ENCODE measurements at places on chromosomes 5 and 9. TPM values are rescaled to one million over a fixed set of nuclear protein-coding genes. Genes with fewer than 3 reads are reported as not detected.

IQGAP2 gene
- total RNA-seq: 49.2 TPM

ZNF608 gene
- total RNA-seq: 67.9 TPM

ITK gene
- total RNA-seq: 2.8 TPM

MTRR gene
- total RNA-seq: 21.5 TPM

OBP2B gene
- not detected for total RNA-seq

DNA sequence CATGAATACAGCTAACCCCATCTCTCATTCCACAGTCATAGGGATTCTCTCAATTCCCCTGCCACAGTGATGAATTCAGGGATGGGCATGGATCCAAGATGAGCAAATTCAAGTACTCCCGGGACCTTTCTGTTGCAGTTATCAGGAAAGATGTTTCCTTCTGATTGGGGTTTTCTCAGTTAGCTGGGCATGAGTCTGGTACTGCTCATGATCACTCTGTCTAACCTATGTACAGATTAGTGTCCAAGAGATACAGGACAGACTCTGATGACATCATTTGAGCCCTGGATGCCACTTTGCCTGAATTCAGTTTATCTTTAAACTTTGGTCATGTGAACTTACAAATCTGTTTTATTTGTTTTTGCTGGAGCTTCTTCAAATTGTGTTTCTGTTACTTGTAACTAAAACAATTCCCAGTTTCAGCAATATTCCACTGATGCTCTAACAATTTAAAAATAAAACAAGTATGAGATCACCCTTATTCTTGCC, 257.7 kb upstream of the KLF9 start:
- DNase-seq: no peak

GRCh38 chr5:69000216-69000919, 93.4 kb upstream of the SLC30A5 start:
- no peak for DNase-seq

GRCh38 chr5:58392496-58392895, 67.4 kb downstream of the PLK2 start:
- DNase-seq: no peak

DNA sequence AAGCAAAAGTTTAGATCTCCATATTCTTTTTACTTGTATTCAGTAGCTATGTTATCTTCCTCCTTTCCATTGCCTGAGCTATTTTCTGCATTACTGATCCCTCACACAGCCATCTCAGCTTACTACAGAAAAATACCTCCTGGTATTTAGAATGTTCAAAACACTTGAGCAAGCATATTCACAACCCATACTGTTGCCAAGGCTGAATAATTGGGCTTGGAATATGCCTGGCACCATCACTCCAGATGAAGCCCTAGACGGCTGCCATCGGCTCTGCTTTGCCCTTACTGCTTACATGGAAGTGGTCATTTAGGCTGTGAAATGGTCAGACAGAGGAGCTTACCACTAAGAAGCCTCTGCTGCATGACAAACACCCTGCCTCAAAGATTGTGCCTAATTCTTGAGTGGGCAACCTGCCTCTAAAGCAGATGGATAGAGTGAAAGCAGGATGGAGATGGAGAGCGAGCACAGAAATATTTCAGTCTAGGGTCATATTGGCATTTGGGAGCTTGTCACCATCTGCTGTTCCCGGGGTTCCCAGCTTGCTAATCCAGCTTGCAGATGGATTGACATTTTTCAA, 92.5 kb upstream of the TAS2R1 start:
- no peak for DNase-seq

- DNase-seq: no peak
Measured at GRCh38 chr5:10701567-10702039, 59.4 kb downstream of the DAP start.

- DNase-seq: no peak
Measured at GRCh38 chr5:28499766-28500290, 1461.4 kb upstream of the CDH9 start.

GRCh38 chr5:31193591-31194467, at the start of gene CDH6:
TSS of gene CDH6 (plus strand) at chr5:31193686. CDS start at chr5:31267474, 73,788 bp downstream.
- no peak for DNase-seq

- DNase-seq: no peak
Measured at GRCh38 chr9:135983208-135984071, 22.3 kb upstream of the UBAC1 start.

GRCh38 chr5:72599065-72599433, 91.8 kb upstream of the ZNF366 start:
- DNase-seq: no peak

GRCh38 chr5:64622991-64623390, 67.3 kb upstream of the SHISAL2B start:
- DNase-seq: no peak

DNA sequence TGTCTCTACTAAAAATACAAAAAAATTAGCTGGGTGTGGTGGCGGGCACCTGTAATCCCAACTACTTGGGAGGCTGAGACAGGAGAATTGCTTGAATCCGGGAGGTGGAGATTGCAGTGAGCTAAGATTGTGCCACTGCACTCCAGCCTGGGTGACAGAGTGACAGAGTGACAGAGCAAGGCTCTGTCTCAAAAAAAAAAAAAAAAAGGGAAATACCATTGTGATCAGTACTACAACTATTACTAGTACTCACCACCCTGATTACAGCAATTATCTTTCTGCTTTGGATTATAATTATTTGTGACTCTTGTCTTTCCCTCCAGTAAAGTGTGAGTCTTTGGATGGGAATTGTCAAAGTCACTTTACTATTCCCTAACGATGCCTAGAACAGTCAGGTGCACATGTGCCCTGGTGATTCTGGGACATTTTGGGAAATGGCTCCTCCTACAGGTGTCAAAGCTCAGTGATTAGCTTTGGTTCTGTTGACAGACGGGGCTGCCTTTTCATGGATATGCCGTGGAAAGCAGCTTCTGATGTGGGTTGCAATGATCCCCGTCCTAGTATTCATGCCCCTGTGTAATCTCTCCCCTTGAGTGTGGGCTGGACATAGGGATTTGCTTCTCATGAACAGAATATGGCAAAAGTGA, 31.8 kb upstream of the FRRS1L start:
- no peak for DNase-seq

- DNase-seq: no peak
Measured at GRCh38 chr5:143396353-143396940, 7.0 kb downstream of the NR3C1 start.

- DNase-seq: no peak
Measured at GRCh38 chr5:41186143-41186542, 27.2 kb downstream of the C6 start.

DNA sequence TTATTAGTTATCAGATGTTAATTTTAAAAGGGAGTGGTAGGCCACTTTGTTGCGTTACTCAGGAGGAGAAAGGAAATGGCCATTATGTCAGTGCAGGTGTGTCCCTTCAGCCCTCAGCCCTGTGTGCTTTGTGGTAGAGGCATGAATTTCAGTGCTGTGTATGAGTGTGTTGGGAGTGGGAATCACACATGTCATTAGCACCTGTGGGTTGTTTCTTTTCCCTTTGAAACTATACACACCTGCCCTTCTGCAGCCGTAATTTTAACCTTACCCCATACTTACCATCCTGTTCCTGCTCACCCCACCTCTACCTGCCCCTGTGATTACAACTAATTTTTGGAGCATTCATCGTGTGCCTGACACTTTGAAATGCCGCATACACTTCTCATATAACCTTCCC, 156.4 kb downstream of the ARHGAP26 start:
- no peak for DNase-seq

DNA sequence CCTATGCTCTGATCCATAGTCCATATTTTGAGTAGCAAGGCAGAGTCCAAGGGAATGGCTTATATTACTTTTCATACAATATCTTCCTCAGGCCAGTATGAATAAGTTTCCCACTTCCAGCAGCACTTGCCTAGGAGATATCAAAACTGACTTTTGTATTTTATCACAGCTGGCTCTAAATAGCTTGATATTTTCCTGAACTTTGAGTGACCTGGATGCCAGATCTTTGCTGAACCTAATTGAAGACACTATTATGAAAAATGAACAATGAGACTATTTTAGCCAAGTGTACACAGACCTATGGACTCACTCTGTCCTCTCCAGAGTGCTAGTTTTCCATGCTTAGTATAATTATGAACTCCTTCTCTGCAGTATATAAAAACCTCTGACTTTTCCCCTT, 475.6 kb upstream of the PTGER4 start:
- DNase-seq: no peak

DNA sequence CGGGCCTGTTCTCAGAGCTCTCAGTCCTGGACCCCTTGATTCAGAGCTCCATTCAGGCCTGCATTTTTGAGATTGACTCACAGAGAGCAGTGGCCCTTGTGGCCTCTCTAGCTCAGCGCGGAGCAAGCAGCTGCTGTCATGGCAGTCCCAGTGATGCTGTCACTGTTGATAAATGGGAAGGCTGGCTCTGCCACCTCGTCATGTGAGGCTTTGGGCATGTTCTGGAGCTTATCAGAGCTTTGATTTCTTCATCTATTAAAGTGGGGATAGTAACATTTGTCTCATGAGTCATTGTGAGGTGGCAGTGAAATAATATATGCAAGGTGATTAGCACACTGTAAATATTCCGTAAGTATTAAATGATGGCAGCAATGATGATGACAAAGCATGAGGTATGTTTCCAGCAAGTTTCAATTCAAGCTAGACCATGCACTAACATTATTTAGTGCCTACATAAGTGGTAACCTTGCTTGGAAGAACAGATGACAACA, 126.4 kb upstream of the CXCL14 start:
- no peak for DNase-seq

All from uterus (tissue), 4 donors.